Tongue (tissue), 3 donors: ENCODE measurements at places on chromosomes 12 and 14. TPM values are rescaled to one million over a fixed set of nuclear protein-coding genes. Genes with fewer than 3 reads are reported as not detected.

Gene ANKRD33
- total RNA-seq = not detected

Gene RFLNA
- total RNA-seq = 5.8 TPM

Gene SLC5A8
- 0.41 TPM for total RNA-seq

Gene SNAPC1
- total RNA-seq = 7.0 TPM

Gene CD163L1
- total RNA-seq = 6.1 TPM
